ENCODE measurements at places on chromosomes 12 and 14.

GRCh38 chr12:51217968-51218606, at the start of gene POU6F1:
Gene POU6F1, minus strand, starts transcription at chr12:51218062. Its CDS starts 11,226 bp downstream, at chr12:51206836.
- DNase-seq: peak; percentile 83

DNA sequence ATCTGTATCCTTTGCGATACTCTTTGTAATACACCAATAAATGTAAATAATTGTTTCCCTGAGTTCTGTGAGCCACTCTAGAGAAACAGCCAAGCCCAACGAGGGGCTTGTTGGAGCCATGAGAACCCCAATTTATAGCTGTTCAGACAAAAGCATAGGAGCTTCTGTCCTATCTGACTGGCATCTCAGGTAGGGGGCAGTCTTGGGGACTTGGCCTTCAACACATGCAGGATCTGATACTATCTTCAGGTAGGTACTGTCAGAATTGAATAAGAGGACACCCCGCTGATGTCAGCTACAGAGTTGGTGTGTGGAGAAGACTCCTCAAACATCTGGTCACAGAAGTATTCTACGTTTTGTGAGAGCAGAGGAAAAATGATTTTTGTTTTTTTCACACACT, 25.3 kb downstream of the TXNDC16 start:
- no peak for DNase-seq

DNA sequence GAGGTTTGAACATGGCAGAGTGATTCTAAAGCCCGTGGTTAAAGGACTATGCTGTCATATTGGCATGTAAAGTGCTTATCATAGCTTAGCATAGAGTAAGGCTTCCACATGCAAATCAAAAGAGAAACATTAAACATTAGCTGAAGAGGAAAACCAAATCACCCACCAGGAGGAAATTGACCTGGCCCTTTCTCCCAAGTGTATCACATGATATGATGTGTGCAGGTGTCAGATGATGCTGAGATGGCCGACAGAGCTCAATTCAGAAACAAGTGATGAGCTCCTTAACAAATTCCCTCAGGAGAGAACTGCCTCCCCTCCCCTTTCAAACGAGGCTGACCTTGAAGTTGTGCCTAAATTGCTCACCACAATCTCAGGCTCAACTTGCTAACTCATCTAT, 217.1 kb upstream of the BTG1 start:
- no peak for DNase-seq

- no peak for DNase-seq
Measured at GRCh38 chr14:68684466-68685418, 108.1 kb downstream of the ZFP36L1 start.

DNA sequence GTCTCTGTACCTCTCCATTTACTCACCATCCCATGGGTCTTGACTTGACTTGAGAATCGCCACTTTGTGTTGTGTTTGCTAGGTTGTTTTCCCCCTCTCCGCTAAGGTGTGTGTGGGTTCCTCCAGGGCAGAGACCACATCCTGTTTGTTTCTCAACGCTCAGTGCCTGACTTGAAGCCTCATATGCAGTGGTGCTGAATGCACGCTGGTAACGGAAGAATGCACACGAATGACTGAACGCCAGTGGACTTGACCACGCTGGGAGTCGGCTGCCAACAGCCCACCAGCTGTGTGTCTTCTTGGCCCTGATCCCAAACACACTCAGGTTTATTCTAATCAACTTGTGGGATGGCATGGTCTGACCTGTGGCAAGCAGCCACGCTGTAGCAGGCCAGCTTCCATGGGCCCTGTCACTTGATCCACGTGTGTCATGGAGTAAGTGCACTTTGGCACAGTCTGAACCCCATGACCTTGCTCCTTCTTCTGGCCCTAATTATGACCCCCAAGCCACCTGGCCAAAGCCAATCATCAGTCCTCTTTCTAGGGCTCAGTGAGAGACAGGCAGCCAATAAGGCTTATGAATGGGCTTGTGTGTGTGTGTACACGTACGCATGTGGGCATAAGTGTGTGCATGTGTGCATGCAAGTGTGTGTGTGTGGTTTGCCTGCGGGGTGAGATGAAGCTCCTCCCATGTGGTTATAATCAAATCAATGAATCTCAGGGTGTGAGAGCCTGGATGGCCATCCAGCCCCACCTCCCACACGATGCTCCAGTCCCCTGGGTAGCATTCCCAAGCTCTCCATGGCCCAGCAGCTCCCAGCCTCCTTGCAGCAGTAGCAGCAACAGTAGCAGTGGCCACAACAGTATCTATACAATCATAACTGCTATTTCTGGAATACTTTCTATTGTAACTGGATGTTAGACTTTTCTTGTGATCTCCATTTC, 6.4 kb upstream of the TC2N start:
- DNase-seq: no peak

GRCh38 chr14:44505588-44505987, 1.5 kb downstream of the FSCB start:
- DNase-seq: peak; percentile 1

- DNase-seq: no peak
Measured at GRCh38 chr14:84482256-84483071, 1047.5 kb upstream of the FLRT2 start.

DNA sequence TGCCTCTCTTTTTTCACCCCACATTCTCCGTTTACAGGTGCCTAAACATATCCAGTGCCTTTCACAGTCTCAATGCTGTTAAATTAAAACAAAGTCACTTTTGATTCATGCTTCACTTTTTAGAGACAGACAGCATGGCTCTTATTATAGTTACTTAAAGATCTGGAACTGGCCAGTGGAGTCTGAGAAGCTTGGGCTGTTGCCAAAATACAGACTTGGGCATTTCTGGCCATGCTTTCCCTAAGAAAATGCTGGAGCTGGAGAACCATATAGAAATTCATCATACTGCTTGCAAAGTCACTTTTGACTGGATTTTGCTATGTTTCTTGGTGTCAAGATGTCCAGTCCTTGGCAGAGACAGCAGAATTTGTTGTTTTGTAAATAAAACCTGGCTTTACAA, 12.2 kb upstream of the GPR68 start:
- DNase-seq: no peak

DNA sequence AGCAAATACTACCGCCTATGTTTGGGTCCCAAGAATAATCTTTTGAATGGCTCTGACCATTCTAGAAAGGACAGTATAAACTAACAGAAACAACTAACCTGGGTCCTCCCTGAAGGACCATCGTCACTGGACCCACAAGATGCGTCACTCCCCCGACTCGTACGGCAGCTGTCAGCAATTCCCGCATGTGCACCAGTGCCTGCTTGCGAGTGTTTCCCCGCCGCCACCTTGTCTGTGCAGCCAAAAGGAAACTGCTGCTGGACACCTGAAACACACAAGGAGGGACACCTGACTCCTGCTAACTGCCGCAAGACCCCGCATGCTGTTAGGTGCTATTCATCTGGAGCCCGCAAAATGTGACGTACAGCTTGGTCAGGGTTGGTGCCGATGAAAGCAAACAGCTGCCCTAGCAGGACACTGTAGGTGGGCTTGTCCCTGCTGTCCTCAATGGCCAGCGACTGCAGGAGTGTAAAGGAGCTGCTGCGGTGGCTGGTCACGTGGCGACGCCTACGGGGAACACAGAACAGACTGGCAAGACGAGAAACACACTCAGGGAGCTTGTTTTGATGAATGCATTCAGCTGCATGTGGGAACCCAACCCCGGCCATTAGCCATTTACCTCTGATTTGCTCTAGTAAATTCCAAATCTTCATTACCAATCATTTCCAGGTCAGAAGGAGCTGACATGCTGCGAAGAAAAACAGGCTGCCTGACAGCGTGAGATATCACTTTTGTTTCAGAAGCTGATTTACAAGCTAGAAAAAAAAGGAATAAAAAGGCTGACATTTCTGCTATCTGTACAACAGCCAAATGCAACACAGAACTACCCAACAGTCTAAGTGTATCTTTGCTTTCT, 118.1 kb downstream of the TRAFD1 start:
- no peak for DNase-seq

DNA sequence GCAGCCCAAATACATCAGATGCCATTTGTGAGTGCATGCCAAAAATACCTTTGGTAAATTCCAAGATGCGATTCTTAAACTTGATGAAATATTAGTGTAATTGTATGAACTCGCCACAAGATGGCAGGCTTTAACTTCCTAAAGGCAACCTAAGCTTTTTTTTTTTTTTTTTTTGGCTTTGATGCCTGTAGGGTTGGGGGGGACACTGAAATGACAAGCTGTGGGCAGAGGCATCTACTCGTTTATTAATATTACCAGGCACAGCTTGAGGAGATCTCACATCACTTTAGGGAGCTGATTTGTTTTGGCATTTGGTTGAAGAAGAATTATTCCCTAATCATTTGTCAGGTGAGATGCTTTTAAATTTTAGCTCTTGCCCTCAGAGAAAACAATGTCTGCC, 126.7 kb upstream of the CCDC196 start:
- peak; percentile 43 for DNase-seq

GRCh38 chr12:47534695-47535094, 171.1 kb downstream of the RPAP3 start:
- no peak for DNase-seq

GRCh38 chr14:35909665-35910064, 83.5 kb downstream of the BRMS1L start:
- DNase-seq: no peak

DNA sequence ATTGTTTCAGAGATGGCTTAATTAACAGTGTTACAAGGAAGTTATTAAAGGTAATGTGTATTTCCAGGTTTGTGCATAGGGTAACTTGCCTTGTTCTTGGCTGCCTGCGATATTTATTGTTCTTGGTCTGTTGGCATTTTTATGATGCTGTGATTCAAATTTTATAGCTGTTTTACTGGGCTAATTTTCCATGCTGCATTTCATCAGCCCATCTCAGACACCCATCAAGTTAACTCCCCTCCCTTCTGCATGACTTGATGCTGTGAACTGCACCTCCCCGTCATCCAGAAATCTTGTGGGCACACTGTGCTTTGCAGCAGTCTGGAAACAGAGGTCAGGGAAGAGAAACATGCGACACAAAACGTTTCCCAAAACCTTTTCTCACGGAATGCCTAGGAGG, 1049.2 kb downstream of the AACS start:
- no peak for DNase-seq

GRCh38 chr12:107788281-107788680, 13.8 kb downstream of the ASCL4 start:
- no peak for DNase-seq

- peak; percentile 60 for DNase-seq
Measured at GRCh38 chr14:24321212-24321975, 10.1 kb downstream of the LTB4R start.

DNA sequence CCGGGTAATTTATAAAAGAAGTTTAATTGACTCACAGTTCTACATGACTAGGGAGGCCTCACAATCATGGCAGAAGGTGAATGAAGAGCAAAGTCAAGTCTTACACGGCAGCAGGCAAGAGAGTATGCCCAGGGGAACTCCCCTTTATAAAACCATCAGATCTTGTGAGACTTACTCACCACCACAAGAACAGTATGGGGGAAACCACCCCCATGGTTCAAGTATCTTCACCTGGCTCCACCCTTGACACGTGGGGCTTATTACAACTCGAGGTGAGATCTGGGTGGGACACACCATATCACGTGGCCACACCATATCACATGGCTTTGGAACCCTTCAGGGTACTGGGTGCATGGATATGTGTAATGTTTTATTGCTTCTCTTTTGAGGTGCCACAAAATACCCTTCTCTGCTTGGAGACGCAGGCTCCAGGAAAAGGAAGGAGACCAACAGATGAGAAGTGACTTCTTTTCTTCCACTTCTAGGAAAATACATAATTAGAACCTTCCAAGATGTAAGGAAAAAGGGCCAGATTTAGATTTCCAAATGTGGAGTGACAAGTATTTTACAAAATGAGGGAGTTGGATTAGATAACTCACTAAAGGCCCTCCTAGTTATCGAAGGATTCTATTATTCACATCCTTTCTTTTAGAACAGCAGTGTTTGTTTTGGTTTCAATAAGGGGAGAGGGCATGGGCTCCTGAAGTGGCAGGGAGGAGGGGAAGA, 33.1 kb upstream of the ETFBKMT start:
- no peak for DNase-seq

GRCh38 chr14:65179918-65180724, 77.8 kb upstream of the MAX start:
- DNase-seq: no peak

DNA sequence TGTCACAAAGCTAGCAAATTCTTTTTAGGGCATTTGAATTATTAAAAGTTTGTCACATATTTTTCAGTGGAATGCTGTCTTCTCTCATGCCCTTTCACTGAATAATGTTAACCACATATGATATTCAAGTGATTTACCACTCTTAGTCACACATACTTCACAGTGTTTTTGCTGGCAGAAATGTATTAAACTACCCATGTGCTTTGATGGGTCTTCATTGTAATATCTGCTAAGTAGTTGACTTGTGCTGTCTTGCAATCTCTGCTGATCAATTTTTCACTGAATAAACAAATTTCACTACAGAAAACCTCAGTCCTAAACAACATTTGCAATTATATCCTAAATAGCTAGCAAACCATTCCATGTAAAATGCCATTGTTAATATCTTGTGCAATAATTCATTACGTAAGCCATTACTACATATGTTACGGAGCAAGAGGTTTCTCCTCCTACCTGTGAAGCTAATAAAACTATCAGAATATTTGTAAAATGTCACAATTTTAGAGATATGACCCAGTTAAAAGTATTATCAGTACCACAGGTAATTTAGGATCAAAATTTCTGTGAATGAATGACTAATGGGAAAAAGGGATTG, 64.6 kb upstream of the LMO3 start:
- no peak for DNase-seq
